ENCODE measurements at places on chromosomes 3 and 15.

- peak; percentile 6 for DNase-seq
Measured at GRCh38 chr15:36579792-36580431, 486 bp downstream of the CDIN1 start.

DNA sequence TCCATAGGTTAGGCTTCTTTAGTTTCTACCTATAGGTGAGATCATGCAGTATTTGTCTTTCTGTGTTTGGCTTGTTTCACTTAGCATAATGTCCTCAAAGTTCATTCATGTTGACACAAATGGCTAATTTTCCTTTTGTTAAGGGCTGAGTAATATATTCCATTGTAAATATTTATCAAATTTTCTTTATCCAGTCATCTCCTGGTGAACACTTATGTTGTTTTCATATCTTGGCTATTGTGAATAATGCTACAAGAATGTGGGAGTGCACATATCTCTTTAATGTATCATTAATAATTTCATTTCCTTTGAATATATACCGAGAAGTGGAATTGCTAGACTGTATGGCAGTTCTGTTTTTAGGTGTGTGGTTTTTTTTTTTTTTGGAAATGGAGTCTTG is 250.9 kb upstream of the SEMA6D start:
- no peak for DNase-seq

- DNase-seq, result no peak
Measured at GRCh38 chr3:15845475-15845874, 47.7 kb upstream of the ANKRD28 start.

DNA sequence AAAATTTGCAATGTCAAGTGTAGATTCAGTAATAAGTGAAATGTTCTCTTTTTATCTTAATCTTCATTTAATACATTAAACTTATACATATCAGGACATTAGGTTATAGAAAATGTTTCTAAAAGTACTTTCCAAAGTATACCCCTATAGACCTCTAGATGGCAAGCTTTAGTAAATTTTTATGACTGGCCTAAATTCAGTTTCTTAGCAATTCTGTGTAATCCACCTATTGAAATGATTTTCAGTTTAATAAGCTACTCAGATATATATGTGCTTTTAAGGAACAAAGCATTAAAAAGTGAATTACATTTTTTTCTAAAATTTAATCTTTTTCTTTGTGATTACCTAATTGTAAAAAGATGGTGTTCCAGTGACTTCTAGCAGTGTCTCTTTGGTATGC is 342.2 kb downstream of the GBE1 start:
- DNase-seq, result peak; percentile 16

DNA sequence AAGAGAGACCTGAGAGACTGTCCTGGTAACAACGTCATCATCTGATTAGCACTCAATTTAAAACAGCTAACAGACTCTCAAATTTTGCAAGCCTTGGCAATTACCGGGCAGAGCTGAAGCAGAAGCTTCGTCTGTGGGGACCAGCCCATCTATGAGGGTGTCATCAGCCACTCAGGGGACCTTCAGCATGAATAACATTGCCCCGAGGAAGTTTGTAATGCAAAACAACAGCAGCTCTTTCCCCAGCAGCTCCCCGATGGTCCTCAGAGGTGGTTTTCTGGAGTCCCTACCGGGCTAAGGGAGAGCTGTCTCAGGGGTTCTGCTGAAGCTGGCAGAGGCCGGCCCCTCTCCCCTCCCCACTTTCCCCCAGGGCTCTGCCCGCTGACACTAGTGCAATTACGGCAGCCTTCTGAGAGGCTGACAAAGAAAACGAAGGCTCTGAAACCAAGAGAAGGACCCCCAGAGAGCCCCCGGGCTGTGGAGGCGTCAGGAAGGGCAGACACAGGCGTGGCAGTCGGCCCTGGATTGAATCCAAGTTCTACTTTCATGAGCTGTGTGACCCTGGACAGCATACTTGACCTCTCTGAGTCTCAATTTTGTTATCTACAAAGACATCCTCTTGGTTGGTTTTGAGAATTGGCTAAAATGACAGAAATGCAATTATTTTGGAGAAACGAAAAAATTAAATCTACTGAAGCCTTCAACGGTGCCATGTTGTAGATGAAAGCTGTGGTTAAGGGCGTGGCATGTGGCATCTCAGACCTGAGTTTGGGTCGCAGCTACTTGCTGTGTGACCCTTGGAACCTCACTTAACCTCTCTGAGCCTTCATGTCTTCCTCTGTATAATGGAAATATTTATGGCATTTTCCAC is 102.1 kb upstream of the TLE3 start:
- no peak for DNase-seq

GRCh38 chr3:172716476-172716875 is 5.6 kb upstream of the NCEH1 start:
- DNase-seq, result no peak

DNA sequence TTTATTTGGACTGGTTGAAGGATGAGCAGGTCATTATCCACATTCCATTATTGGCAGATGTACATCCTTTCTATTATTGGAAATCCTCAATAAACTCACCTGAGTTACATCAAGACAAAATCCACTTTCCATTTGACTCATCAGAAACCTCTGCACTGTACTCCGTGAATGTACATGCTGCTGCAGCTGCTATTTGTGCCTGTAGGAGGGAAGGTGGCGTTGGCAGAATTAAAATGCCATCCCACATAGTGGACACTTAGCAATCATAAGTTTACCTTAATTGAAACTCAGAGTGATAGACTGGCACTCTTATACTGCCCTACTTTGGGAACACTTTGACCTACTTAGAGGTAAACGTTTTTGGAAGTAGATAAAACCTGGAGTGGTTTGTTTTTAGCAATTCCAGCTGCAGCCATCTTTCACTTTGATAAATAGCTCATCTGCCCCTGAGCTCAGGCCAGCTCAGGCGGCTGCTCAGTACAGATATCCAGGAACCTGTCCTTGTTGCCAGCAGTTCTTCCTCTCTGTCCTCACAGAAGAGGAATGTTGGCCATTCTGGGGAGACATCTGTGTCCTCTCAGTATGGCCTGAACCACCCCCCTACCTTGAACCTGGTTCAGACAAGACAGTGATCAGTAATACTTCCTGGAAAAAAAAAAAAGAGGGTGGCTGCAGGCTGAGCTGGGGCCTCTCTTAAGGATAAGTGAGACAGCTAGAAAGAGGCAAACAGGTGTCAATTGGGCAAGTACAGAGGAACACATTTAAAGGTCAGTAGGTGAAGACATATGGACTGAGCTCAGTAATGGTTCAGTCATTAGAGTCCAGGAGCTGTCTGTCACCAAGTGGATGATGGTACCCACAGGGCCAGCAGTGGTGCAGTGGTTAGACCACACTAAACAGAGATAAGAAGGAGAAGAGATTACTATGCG is 153.4 kb upstream of the UMPS start:
- no peak for DNase-seq

- DNase-seq, result no peak
Measured at GRCh38 chr3:30810625-30811024, 83.8 kb downstream of the GADL1 start.

DNA sequence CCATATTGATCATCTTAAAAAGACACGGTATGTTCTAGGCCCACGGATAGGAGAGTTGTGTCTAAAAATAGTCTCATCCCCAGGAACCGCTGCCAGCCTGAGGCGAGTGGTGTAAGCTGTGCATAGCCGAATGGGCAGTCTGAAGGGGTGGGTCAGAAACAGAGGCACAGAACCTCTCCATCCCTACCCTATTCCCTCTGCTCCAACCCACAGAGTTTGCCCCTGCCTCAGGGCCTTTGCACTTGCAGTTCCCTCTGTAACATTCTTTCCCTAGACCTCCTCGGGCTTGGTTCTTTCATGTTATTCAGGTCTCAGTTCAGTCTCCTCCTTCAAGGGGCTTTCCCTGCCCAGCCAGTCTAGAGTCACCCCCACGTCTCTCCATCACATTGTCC is 4.8 kb downstream of the SCN5A start:
- DNase-seq, result no peak

All from NCI-H510A treated with DMSO at 0.1 percent for 48 hours (cell line).